ENCODE measurements at places on chromosomes 1 and 21.

GRCh38 chr1:245105815-245106410, 48.9 kb upstream of the KIF26B start:
- no peak for DNase-seq

GRCh38 chr1:176466514-176466913, 3.5 kb downstream of the PAPPA2 start:
- DNase-seq: no peak

GRCh38 chr1:21568809-21569385, 59.7 kb downstream of the ALPL start:
- no peak for DNase-seq

DNA sequence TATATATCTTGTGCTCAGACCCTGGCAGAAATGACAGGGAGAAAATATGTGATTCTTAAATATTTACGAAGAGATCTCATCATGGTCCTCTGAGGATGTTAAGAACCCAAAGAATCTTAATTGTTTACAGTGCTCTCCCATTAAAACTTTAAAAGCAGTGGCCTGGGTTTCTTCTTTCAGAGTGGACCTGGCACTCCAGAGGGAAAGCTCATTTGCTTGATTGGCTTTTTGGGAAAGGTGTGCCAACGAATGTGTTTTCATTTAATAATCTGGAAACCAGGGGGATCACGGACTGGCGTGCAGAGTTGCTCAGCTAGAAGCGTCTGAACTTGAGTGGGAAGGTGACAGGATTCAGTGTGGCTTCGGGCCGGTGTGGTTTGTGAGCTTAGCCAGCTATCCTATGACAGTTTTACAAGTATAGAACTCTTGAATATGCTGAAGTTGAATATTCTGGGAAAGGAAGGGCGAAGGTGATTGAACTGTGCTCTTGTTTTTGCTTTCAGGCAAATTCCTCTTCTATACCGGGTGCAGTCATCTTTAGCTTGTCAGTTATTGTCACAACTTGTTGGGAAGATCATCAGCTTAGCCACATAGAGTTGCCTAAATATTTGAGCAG, 154.8 kb downstream of the C1orf21 start:
- DNase-seq: no peak

GRCh38 chr1:206655471-206655882, 20.1 kb downstream of the DYRK3 start:
- no peak for DNase-seq

- DNase-seq: no peak
Measured at GRCh38 chr1:9246841-9247785, 12.5 kb downstream of the H6PD start.

GRCh38 chr1:156961709-156962108, 41.3 kb downstream of the LRRC71 start:
- DNase-seq: no peak

DNA sequence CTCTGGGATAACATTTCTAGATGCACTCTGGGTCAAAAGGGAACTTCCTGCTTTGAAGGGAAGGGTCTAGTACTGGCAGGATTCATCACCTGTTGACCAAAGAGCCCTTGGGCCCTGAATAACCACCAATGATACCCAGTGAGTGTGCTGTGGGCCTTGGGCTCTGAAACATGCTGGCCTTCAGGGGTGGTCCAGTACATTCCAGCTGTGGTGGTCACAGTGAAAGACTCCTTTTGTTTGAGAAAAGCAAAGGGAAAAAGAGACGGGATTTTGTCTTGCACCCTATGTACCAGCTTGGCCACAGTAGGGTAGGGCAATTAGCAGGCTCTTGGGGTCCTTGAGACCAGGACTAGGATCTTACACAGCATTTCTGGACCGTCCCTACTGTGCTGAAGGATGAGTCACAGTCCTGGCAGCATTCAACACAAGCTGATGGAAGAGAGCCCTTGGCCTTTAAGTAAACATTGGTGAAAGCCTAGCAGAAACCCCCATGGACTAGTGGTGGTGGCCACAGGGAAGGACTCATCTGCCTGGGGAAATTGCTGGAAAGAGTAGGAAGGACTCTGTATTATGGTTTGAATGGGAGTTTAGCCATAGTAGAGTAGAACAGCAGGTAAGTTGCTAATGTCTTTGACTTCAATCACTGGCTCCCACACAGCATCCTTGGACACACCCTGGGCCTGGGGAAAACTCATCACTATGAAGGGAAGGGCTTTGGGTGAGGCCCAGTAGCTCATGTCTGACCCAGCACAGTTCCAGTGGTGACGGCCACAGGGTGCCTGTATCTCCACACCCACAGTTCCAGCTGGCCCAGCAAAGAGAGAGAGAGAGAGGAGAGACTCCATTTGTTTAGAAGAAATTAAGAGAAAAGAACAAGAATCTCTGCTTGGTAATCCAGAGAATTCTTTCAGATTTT, 87.5 kb downstream of the COL24A1 start:
- no peak for DNase-seq

DNA sequence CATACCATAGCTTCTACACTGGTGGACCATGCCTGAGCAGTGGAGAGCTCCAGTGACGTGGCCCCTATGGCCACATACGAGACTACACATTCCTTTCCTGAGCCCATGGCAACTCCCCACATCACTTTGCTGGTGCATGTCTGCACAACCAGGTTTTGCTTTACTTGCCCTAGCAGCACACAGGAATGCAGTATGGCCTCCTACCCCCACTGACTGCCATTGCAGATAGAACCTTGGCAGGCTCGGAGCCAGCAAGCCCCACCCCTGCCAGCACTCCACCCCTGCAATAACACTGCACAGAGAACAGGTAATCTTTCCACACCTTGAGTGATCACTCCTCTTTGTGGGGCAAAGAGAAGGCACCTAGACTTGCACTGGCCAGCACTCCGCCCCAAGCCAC, 531.9 kb upstream of the CAMK1G start:
- DNase-seq: no peak

- no peak for DNase-seq
Measured at GRCh38 chr1:30893776-30894507, 14.6 kb downstream of the SDC3 start.

- DNase-seq: no peak
Measured at GRCh38 chr1:10685196-10685807, 111.1 kb downstream of the CASZ1 start.

DNA sequence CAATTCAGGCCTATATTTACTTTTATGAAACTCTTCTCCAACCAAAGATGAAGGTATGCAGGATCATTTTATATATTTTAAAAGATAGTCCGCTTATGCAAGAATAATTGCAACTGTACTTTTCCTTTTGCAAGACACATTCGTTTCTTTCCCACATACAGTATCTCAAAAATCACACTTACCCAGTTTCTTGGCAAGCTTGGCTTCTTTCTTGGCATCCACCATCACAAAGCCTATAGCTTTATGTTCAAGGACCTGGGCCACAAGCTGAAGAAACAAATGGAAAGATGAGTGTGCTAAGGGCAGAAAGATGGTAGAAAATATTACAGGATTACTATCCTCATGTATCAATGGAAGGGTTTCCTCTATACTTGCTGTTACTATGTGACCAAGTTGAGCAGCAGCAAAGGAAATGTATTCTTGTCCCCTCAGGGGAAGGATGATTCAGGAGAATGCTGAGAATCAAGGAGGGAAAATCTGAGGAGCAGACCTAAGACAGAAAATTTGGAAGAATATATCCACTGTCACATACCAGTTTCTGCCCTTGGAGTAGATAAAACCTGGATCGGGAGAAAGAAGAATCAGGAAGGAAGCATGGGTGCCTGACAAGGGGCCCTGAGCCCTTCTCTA, 23.8 kb downstream of the CASQ2 start:
- no peak for DNase-seq

GRCh38 chr1:44584167-44584566, 90.1 kb downstream of the TMEM53 start:
- no peak for DNase-seq

- no peak for DNase-seq
Measured at GRCh38 chr1:9473032-9473807, 66.0 kb upstream of the SLC25A33 start.

DNA sequence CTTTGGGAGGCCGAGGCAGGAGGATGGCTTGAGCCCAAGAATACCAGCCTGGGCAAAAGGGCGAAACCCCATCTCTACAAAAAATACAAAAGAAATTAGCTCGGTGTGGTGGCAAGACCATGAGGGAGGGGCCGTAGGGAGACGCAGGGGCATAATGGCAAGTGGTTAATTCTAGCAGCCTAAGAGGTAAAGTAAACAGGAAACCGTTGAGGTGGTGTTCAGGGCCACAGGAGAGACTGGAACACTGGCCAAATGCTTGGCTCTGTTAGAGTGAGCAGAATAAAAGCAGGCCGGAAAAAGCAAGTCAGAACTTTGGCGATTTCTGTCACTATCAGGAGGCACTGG, 89.2 kb downstream of the RIPK4 start:
- DNase-seq: no peak

DNA sequence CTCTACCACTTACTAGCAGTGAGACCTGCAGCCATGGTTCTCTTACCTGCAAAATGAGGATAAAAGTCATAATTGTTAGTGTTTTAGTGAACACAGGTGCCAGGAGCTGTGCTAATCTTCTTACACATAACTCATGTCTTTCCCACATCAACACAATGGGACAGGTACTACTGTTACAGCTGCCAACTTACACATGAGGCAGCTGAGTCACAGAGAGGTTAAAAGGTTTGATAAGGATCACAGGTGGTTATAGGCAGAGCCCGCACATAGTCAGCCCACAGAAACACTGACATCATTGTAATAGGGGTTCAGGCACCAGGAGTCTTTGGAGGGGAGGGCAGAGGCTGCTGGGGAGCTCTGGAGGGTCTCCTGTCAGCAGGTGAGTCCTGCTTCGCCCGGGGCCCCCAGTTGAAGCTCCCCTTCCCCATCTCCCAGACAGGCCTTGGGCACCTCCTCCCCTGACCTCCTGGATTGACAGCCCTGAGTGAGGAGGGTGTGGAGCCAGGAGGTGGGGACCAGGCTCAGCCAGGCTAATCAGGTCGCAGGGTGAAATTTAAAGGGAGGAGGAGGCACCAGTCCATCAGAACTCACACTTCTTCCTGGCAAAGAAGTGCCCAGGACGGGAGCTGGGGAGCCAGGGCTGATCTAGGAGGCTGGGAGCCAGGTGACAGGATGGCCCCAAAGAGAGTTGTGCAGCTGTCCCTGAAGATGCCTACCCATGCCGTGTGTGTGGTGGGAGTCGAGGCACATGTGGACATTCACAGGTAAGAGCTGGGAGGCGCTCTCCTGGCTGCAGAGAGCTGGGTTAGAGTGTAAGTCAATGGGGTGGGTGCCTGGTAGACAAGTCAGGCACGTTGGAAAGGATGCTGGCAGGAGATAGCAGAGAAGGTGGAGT, at the start of gene PADI1:
TSS of gene PADI1 (plus strand) at position 583 of the 895 bp plus-strand sequence. CDS start at position 673, 90 bp downstream.
- DNase-seq: no peak

DNA sequence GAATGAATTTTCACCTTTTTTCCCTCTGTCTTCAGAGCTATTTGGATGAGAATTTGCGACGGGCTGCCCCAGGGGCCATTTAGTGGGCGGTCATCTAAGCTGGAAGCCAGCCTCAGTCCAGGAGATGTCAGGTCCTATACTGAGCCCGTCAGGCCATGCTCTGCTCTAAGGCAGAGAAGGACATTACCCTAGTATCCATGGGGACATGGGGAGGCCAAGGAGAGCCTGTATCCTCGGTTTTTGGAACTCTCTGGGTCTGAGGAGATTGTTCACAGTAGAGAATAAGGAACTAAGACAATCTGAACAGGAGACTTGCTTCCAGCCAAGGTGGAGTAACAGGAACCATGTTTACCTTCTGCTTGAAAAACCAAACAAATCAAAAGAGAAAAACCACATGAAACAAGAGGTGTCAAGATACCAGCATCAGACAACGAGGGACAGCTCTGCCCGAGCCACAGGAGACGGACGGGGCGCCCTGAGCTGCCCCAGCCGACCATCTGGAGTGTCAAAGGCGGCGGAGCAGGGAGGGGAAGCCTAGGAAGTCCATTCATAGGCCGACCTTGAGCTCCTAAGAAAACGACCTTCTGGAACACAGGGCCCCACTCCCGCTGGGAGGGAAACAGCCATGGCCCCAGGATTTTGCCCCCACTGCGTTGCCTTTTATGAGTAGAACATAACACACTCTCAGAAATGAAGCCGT, 20.0 kb upstream of the ADARB1 start:
- no peak for DNase-seq

- no peak for DNase-seq
Measured at GRCh38 chr1:51567653-51568052, 48.6 kb upstream of the EPS15 start.
